ENCODE measurements at places on chromosomes 1 and 21. TPM values are rescaled to one million over a fixed set of nuclear protein-coding genes. Genes with fewer than 3 reads are reported as not detected.

DNA sequence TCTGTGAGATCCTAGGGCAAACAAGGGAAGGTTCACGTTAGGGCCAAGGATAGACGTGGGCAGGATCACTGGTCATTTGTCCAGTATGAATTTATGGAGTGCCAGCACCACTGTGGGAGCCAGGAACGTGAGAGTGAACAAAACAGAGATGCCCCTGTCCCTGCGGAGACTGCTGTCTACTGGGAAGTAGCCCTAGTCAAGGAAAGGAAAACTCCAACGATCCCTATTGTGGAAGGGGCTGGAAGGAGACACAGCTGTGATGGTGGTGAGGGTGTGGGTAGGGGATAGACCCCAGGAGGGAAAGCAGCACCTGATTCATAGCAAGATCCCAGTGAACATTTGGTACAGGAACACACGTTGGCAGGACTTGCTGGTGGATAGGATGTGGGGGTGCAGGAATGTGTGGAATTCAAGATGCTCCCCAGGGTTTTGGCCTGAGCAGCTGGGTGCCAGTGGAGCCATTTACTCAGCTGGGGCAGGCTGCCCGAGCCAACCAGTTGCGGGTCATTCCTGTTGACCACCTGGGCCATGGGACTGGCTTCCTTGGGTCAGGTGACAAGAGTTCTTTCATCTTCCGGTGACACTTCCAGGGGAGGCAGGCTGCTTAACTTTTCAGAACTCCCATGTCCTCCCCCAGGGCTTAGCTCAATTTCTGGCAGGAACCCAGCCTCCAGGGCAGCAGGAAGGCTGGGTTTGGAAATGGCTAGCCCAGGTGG lies 1.2 kb upstream of the ATP13A2 start:
- H3K4me1 ChIP-seq = peaks cover 52% of the 10 kb centered on the region
- DNase-seq = no peak
- no peaks in the 10 kb centered on the region for H3K27me3 ChIP-seq
- peak overlapping the region; percentile 24 for H3K4me3 ChIP-seq
- peak overlapping the region; percentile 77 for H3K27ac ChIP-seq
- peaks cover under 1% of the 10 kb centered on the region for H3K36me3 ChIP-seq

TMCO4 gene
- total RNA-seq = 12.1 TPM

GRCh38 chr1:66331658-66332547 lies 202.1 kb upstream of the SGIP1 start:
- peak overlapping the region; percentile 94 for H3K27ac ChIP-seq
- peaks cover 26% of the 10 kb centered on the region for H3K36me3 ChIP-seq
- peak; percentile 87 for DNase-seq

FNDC5 gene
- total RNA-seq = 2.0 TPM

DNA sequence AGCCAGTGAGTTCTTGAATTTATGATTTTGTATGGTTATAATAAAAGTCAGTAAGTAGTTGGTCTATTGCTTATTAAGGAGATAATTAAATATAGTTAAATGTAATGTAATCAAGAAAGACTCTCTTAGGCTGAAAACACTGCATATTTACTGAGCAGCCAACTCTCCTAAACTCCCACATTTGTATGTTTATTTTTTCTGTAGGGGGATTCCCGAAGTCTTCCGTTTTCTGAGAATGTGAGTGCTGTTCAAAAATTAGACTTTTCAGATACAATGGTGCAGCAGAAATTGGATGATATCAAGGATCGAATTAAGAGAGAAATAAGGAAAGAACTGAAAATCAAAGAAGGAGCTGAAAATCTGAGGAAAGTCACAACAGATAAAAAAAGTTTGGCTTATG lies 56.7 kb downstream of the PKN2 start:
- no peaks in the 10 kb centered on the region for H3K27me3 ChIP-seq
- peak overlapping the region; percentile 48 for H3K27ac ChIP-seq
- peaks cover 13% of the 10 kb centered on the region for H3K4me1 ChIP-seq

DNA sequence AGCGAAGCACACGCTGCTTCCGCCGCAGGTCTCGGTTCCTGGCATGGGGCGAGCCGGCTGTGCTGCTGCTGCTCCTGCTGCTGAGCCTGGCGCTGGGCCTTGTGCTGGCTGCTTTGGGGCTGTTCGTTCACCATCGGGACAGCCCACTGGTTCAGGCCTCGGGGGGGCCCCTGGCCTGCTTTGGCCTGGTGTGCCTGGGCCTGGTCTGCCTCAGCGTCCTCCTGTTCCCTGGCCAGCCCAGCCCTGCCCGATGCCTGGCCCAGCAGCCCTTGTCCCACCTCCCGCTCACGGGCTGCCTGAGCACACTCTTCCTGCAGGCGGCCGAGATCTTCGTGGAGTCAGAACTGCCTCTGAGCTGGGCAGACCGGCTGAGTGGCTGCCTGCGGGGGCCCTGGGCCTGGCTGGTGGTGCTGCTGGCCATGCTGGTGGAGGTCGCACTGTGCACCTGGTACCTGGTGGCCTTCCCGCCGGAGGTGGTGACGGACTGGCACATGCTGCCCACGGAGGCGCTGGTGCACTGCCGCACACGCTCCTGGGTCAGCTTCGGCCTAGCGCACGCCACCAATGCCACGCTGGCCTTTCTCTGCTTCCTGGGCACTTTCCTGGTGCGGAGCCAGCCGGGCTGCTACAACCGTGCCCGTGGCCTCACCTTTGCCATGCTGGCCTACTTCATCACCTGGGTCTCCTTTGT lies 2.6 kb downstream of the TAS1R3 start:
- no peak for DNase-seq
- H3K27ac ChIP-seq = no peak overlapping the region
- no peak overlapping the region for H3K4me3 ChIP-seq
- no peaks in the 10 kb centered on the region for H3K36me3 ChIP-seq
- H3K4me1 ChIP-seq = peaks cover 16% of the 10 kb centered on the region

KPRP gene
- not detected for total RNA-seq

GRCh38 chr1:205774198-205775014 lies 876 bp downstream of the RAB29 start:
- H3K27me3 ChIP-seq = peaks cover 11% of the 10 kb centered on the region
- peak overlapping the region; percentile 88 for H3K4me3 ChIP-seq
- H3K36me3 ChIP-seq = peaks cover 25% of the 10 kb centered on the region
- peak overlapping the region; percentile 58 for H3K27ac ChIP-seq
- DNase-seq = no peak

CRYBG2 gene
- not detected for total RNA-seq

GRCh38 chr1:98203466-98203865 lies 282.6 kb upstream of the DPYD start:
- H3K27me3 ChIP-seq = no peaks in the 10 kb centered on the region
- H3K27ac ChIP-seq = no peak overlapping the region

- no peak for DNase-seq
- no peaks in the 10 kb centered on the region for H3K4me1 ChIP-seq
- H3K4me3 ChIP-seq = no peak overlapping the region
- peaks cover 6% of the 10 kb centered on the region for H3K27me3 ChIP-seq
- no peak overlapping the region for H3K27ac ChIP-seq
These were observed 5.0 kb upstream of the CLCNKB start for GRCh38 chr1:16038620-16038912.

HTR1D gene
- 1.6 TPM for total RNA-seq

- H3K27me3 ChIP-seq = no peaks in the 10 kb centered on the region
- no peak for DNase-seq
- H3K4me1 ChIP-seq = peaks cover 2% of the 10 kb centered on the region
- no peak overlapping the region for H3K27ac ChIP-seq
- H3K36me3 ChIP-seq = peaks cover 13% of the 10 kb centered on the region
These were observed 43.4 kb downstream of the SLC22A15 start for GRCh38 chr1:116019653-116020253.

GRCh38 chr1:159800177-159800930 lies 1.8 kb upstream of the FCRL6 start:
- peaks cover 4% of the 10 kb centered on the region for H3K27me3 ChIP-seq
- no peak overlapping the region for H3K4me3 ChIP-seq
- H3K4me1 ChIP-seq = no peaks in the 10 kb centered on the region
- no peak for DNase-seq
- no peak overlapping the region for H3K27ac ChIP-seq
- no peaks in the 10 kb centered on the region for H3K36me3 ChIP-seq

DAB1 gene
- 0.27 TPM for total RNA-seq

CELA2A gene
- not detected for total RNA-seq

DNA sequence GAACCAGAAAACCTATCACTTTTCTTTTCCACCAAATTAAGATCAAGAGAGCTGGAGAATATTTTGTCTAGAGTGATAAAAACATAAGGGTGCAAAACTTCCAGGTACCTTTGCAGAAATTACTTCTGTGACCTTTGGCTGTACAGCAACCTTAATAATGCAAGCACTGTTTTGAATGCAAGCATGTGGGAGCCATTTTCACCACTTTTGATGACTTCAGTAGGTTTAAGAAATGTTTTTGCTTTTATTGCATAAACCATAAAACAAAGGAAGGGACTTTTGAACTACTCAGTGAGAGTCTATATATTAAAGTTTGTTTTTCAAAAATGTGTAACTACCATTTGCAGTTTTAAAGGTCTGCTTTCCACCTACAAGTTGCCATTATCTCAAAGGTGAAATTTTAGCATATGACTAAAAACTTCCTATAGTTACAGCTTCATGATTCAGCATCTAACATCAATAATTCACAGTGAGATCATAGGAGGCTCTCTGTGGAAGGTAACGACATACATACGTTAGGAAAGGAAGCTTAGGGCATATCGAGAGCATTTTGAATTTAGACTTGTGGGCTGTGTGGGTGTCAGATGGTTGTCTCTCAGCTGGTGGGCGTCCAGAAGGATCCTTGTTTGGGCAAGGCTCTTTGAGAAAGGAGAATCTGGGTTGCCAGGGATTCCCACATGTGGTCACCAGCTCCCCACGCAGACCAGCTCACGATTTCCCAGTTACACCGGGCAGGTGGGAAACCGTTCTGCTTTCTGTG lies 1.1 kb upstream of the GADD45A start:
- H3K36me3 ChIP-seq = peaks cover 18% of the 10 kb centered on the region
- peak overlapping the region; percentile 93 for H3K4me3 ChIP-seq
- peaks cover 48% of the 10 kb centered on the region for H3K4me1 ChIP-seq
- peak overlapping the region; percentile 77 for H3K27ac ChIP-seq

- H3K27ac ChIP-seq = no peak overlapping the region
- peaks cover 39% of the 10 kb centered on the region for H3K36me3 ChIP-seq
- H3K4me1 ChIP-seq = no peaks in the 10 kb centered on the region
- DNase-seq = no peak
- H3K4me3 ChIP-seq = no peak overlapping the region
These were observed 16.6 kb downstream of the DDI2 start for GRCh38 chr1:15633756-15634420.

DNA sequence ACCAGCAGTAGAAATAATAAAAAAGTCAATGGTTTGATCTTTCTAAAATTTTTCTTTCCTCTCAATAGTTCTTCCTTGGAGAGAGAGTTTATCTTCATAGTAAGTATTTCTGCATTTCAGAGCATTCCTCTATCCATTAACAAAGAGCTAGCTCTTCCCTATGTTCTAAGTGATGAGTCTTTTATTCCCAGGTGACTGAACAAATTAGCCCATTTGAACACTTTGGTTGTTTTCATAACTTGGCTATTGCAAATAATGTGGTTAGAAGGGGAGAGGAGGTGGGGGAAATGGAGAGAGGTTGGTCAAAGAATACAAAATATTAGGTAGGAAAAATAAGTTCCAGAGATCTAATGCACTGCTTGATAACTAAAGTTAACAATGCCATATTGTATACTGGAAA lies 598.9 kb downstream of the KCNT2 start:
- no peaks in the 10 kb centered on the region for H3K36me3 ChIP-seq
- no peaks in the 10 kb centered on the region for H3K4me1 ChIP-seq
- no peak for DNase-seq
- no peak overlapping the region for H3K4me3 ChIP-seq
- H3K27ac ChIP-seq = no peak overlapping the region

GABPB2 gene
- total RNA-seq = 11.1 TPM
